ENCODE measurements at places on chromosomes 2 and 18.

GRCh38 chr2:85433511-85434089, 15.1 kb downstream of the SH2D6 start:
- DNase-seq, result no peak

- DNase-seq, result no peak
Measured at GRCh38 chr2:1701556-1702185, 42.6 kb downstream of the PXDN start.

- no peak for DNase-seq
Measured at GRCh38 chr18:9760641-9761040, 52.5 kb downstream of the RAB31 start.

- DNase-seq, result no peak
Measured at GRCh38 chr2:200155652-200156051, 150.8 kb upstream of the SPATS2L start.

DNA sequence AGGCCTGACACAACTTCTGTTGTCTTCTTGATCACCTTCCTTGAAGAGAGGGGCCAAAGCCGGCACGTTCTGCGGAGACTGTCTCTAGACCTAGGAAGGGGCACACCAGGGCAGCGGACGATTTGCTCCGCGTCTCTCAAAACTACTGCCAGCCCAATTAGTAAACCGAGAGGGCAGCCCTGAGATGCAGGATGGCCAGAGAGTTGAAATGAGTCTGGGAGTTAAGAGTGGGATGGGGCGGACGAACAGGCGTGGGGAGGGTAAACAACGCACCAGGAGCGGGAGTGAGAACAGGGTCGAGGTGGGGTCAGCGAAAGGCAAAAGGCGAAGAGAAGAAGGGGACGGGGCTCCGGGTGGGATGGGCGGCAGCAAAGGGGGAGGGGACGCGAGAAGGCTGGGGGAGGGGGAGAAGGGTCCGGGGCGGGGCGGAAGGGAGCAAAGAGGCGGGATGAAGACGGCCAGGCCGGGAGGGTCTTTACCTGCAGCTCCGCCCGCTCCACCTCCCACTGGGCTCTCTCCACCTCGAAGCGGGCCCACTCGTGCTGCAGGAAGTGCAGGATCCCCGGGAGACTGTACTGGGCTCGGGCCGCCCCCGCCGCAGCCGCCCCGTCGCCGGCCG, 476 bp downstream of the STRN start:
- no peak for DNase-seq

DNA sequence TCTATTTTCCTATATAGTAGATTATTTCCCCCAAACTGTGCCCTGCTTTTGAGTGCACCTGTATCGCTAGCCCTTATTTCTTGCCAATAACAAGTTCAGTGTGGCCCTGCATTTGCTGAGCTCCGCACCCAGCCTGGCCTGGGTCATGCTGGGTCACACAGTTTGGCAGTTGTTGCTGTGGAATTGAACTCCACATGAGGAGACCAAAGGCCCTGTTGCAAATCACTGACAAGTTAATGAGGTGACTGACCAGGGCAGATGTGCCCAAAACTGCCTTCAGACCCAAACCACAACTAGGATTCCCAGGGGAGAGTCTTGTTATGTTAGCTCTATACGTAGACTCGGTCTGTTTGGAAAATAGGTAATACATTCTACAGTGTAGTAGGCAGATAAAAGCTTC, 31.0 kb downstream of the COL4A4 start:
- DNase-seq, result no peak

GRCh38 chr2:70922235-70923234, 13.2 kb upstream of the ATP6V1B1 start:
- DNase-seq, result no peak

GRCh38 chr2:238518172-238518820, 91.6 kb downstream of the ASB1 start:
- no peak for DNase-seq

DNA sequence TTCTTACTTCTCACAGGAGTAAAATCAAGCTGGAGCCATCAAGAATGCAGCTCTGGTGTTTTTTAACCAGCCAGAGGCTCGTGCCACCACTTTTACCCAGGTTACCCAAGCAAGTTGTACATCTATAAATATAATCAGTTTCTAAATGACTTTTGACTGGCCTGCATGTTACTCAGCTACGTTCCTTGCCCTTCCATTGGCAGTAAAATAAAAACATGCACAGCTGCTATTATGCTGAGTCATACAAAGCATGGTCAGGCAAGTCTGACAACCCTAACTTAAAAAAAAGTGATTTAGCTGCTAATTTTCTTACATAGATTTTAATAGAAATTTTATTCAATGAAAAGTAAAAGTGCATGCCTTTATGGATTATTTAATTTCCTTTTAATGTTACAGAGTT, 111.7 kb upstream of the CSRNP3 start:
- DNase-seq, result no peak

GRCh38 chr2:158346032-158346431, 110.5 kb downstream of the CCDC148 start:
- no peak for DNase-seq
